NCI-H1417 treated with DMSO at 0.1 percent for 48 hours (cell line): ENCODE measurements at places on chromosomes 2 and 18.

- no peak for DNase-seq
Measured at GRCh38 chr18:35386600-35387100, 9.5 kb upstream of the ZNF396 start.

DNA sequence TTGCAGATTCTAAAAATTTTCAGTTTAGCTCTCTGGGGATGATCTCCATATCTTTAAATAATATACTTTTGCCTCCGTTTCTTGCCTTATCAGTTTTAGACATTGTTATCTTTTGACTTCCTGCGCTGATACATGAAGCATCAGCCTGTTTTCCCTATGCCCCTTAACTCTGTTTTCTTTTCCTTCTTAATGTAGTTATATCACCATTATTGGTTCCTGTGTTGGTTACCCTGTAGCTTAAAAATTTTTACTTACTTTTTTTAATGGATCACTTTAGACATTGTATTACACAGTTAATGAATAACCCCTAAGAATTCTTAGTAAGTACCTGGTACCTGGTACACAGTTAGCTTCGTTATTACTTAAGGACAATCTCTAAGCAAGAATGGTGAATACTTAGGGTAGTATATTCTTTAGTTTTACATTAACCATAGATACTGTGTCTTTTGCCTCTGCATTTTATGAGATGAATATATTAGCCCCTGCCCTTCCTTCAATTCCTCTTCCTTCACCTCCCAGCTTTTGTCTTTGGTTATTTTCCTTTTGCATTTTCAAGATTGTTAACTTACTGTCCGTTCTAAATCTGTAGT, 40.9 kb downstream of the BABAM2 start:
- DNase-seq = no peak

DNA sequence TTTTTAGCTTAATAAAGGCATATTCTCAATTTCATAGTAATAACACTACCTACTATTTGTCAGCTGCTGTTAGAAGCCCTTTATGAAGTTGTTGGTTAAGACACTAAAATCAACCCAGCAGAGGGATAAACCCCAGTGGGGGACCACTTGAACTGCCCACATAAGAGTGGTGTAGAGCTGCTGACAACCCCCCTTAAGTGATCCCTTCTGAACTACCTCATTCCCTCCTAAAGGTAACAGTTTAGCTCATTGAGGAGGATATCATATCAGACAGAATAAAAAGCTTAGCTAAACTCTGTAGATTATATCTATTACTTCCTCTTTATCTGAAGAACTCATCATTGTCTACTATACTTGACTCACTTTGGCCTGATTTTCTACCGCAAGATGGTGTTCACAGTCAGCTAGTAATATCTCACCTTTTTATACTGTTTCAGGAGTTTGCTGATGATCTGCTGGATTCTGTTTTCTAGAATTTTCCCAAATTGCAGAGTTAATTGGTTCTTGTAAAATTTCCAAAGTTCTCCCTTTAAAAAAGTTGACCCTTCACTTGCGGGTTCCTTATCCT, 16.2 kb downstream of the GALM start:
- DNase-seq = no peak

- DNase-seq = no peak
Measured at GRCh38 chr2:16664052-16664731, 1.4 kb downstream of the CYRIA start.

DNA sequence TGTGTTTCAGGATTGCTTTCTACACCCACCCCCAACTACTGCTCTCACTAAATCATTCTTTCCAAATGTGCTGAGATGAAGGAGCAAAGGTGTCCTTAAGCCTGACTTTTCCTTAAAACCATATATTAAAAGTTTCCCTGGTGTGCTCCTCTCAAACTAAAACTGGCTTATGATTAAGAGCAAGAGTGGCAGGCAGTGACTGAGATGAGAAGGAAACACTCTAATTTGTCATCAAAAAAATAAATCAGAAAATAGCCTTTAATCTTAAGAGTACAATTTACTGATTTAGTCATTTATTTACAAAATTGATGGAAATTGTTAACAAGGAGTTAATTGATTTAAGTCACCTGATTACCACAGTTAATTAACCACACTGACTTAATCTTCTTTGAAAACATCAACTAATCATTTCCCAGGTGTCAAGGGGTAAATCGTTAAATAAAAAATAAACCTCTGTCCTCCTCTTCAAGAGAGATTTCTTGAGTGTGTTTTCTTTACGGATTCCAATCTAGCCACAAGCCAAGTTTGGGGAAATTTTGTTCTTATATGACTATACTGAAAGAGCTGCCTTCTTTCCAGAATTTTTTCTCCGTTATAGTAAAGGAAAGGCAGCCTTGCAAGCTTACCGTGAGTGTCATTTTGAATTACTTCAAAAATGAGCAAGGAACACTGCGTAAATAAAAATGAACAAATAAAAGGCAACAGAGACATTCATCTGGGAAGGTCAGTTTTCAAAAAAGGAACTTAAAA, 17.4 kb downstream of the LRP2 start:
- no peak for DNase-seq

- DNase-seq = peak; percentile 9
Measured at GRCh38 chr2:60641811-60642788, 88.6 kb upstream of the BCL11A start.

- no peak for DNase-seq
Measured at GRCh38 chr2:101745711-101746694, 48.5 kb downstream of the MAP4K4 start.

- DNase-seq = no peak
Measured at GRCh38 chr2:71548646-71549425, 95.5 kb downstream of the DYSF start.

- no peak for DNase-seq
Measured at GRCh38 chr2:164917296-164917903, 37.9 kb downstream of the SLC38A11 start.

DNA sequence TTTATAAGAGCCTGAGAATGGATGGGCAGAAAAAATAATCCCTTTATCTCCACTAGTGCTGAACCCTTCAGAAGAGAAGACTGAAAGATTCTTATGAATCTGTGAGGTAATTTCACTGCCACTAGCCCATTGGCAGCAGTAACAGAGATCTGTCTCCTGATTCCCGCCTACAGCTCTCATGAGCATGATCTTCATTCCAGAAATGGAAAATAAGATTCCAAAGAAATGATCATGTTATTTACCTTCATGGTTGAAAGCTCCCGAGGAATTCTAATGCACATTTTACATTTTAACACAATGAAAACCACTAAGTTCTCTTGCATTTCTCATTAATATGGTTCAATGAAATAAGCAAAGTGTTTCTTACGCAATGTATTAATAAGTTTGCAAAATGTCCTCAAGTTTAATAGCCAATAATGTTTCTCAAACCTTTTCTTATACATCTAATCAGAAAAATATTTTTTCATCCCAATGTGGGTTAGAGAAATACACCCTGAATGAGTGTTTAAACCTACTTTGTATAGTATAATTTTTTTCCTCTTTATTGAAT, 905.6 kb downstream of the TMEM182 start:
- no peak for DNase-seq

DNA sequence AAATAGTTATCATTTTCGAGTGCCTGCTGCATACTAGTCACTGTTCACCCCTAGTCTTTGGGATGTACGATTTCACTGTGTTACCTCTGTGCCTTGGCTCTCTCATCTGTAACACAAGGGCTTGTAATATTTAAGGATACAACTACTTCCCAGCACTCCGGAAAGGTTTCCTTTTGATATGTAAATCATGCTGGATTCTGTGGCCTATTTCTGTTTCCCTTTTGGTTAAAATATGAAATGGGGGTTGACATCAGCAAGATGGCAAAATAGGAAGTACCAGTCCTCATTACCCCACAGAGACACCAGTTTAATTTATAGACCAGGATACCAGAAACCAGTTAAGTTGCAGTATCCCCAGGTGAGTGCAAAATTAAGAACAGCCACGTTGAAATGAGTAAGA, 23.5 kb downstream of the PSMG2 start:
- DNase-seq = no peak

DNA sequence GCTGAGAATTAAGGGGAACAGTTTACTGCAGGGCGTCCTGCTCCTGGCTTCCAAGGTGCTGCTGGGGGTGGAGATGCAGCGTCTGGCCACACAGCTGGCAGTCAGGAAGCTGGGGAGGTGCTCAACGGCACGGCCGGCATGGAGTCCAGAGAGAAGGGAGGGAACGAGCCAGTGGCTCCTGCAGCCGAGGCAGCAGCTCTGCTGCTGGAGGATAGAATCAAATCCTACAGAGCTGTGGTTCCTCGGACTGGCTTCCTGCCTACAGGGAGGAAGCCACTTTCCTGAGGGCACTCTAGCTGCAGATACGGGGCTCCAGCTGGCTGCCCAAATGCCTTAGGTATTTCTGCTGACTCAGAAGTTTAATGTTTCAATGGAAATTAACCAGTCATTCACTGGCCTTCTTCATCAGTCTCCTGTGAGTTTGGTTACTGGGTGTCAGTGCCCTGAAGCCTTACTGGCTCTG, 266.3 kb downstream of the TWIST2 start:
- DNase-seq = no peak

GRCh38 chr2:216756435-216756834, 61.1 kb upstream of the IGFBP5 start:
- no peak for DNase-seq

GRCh38 chr2:54240515-54241469, 15.2 kb downstream of the TSPYL6 start:
- no peak for DNase-seq

GRCh38 chr2:211901226-211901846, 637.3 kb downstream of the ERBB4 start:
- no peak for DNase-seq

GRCh38 chr2:168394262-168394661, 61.8 kb upstream of the CERS6 start:
- no peak for DNase-seq

GRCh38 chr2:79179036-79179435, 19.5 kb upstream of the REG3A start:
- no peak for DNase-seq

GRCh38 chr2:42856891-42857632, 64.7 kb upstream of the HAAO start:
- no peak for DNase-seq

GRCh38 chr2:33489835-33490431, 13.5 kb downstream of the RASGRP3 start:
- DNase-seq = no peak

DNA sequence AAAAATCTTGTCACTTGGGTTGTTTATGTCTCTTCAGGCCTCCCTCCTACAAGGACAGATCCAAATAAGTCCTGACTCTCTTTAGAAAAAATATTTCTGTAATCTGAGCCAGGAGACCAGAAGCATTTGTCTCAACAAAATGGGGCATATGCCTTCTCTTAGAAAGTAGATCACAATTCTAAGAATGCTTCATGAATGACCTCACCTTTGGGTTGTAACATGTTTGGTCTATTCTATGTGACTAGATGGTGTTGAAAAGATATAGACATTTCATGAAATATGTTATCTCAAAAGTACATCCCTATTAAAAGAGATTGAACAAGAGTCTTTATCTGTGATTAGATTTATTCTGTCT, 159.0 kb upstream of the SETBP1 start:
- DNase-seq = no peak

- DNase-seq = no peak
Measured at GRCh38 chr18:68034296-68034695, 517.8 kb upstream of the DSEL start.

GRCh38 chr2:226716126-226716525, 83.5 kb downstream of the IRS1 start:
- no peak for DNase-seq

DNA sequence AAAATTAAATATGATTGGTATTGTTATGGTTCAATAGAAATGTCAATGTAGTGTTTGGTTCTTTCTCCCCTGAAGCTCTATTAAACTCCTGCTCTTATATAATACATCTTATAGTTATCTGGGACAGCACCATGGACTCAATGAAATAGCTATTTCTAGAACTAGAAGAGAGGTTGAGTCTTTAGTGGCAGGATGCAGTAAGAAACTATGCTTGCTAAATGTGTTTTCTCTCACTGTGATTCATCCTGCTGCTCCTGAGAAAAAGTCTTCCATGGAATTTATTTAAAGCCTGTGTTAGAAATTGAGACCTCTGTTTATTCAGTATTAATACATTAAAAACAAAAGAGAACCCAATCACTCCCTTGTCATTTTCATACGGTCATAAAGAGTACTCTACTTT, 61.5 kb downstream of the G6PC2 start:
- no peak for DNase-seq

DNA sequence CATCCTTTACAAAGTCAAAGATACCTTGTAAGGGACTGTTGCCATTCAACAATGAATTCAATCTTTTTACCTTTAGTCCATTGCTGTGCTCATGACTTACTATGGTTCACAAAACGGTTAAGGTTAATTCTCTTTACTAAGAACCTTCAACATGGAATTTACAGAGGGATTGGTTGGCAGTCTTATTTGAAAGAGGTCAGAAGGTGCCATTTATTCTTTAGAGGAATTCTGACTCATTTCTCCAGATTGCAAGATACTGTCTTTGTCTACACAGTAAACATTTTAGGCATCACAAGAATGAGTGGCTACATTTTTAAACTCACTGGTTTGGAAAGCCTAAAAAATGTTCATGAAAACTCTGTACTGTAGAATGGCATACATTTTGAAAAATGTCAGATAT, 17.4 kb downstream of the KCNH7 start:
- no peak for DNase-seq
